Large intestine (tissue), 12 donors: ENCODE measurements at places on chromosomes 3 and 15.

DNA sequence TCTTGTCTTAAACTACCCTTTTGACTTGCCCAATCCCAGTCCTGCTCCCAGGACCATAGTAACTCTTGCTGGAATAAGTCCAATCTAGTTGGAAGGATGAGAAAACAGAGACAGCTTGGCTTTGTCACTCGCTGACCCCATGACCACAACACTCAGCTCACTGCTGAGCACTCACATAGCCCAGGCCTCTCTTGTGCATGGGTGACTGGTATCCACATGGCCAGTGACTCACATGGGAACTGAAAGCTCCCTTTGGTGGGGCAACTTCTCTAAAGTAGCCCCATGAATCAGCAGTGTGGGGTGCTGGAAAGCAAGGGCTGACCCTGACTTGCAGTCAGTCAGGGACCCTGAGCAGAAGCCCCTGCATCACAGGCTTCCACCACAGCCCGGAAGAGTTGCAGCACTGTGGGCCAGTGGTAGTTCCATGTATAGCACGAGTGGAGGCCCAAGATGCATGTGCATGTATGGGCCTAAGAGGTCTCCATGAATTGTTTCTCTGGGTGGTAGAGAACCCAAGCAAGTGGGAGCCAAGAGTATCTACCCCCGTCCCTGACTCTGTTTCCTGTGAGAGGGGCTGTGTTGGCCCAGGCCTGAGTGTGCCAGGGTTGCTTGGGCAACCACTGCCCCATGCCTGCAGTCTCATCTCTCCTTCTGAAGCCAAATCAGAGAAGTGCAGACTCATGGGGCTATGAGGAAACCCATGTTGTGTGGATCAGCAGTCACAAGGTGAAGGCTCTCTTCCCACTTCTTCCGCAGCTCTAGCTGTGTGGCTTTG lies 62.1 kb upstream of the XCR1 start:
- no peaks in the 10 kb centered on the region for H3K4me1 ChIP-seq
- H3K4me3 ChIP-seq, result no peak overlapping the region
- H3K27me3 ChIP-seq, result no peaks in the 10 kb centered on the region
- H3K36me3 ChIP-seq, result no peaks in the 10 kb centered on the region

DNA sequence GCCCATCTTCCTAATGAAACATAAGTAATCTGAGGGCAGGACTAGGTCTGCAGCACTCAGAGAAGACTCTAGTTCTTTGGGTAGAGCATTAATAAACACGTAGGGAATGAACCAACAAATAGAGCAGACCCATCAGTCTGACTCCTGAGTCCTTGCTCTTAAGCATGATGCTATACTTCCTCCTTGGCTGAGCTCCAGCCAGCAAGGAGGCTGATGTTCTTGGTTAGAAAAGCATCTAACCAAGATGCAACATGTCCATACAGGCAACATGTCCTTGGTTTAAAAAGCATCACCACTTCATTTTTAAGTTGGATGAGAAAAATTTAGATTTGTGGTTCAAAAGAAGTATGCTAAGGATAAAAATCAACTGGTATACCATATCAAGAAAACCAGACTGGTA lies 8.5 kb upstream of the MYH15 start:
- H3K4me1 ChIP-seq, result no peaks in the 10 kb centered on the region
- H3K4me3 ChIP-seq, result no peak overlapping the region
- no peak for DNase-seq
- H3K27ac ChIP-seq, result no peak overlapping the region
- H3K27me3 ChIP-seq, result no peaks in the 10 kb centered on the region
- H3K36me3 ChIP-seq, result no peaks in the 10 kb centered on the region

- no peaks in the 10 kb centered on the region for H3K4me1 ChIP-seq
- H3K27ac ChIP-seq, result no peak overlapping the region
- no peaks in the 10 kb centered on the region for H3K36me3 ChIP-seq
- DNase-seq, result no peak
Measured at GRCh38 chr15:49748791-49749190, 127.9 kb downstream of the DTWD1 start.

GRCh38 chr3:169591159-169591951 lies 72.2 kb downstream of the MECOM start:
- no peak overlapping the region for H3K4me3 ChIP-seq
- H3K4me1 ChIP-seq, result peaks cover 11% of the 10 kb centered on the region
- no peaks in the 10 kb centered on the region for H3K27me3 ChIP-seq

GRCh38 chr15:27669641-27670040 lies 429.5 kb downstream of the OCA2 start:
- H3K27ac ChIP-seq, result no peak overlapping the region
- no peak for DNase-seq
- H3K27me3 ChIP-seq, result no peaks in the 10 kb centered on the region

- peaks cover 5% of the 10 kb centered on the region for H3K4me1 ChIP-seq
- no peak overlapping the region for H3K4me3 ChIP-seq
- H3K36me3 ChIP-seq, result no peaks in the 10 kb centered on the region
- no peaks in the 10 kb centered on the region for H3K27me3 ChIP-seq
Measured at GRCh38 chr15:26084771-26085170, 221.6 kb upstream of the ATP10A start.

DNA sequence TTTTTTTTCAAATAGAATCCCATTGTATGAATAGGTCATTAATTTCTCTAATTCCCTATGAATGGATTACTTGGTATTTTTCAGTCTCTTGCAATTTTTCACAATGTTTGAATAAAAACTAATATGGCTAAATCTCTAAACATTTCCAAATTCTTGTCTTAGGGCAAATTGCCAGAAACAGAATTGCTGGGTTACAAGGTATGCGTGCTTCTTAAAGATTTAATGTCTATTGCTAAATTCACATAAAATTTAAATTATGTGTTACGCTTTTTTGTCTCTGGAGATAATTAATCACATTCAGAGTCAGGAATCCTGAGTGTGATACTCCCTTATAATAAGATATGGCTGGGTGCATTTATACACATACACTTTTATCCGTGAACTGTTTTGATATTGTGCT lies 264.5 kb upstream of the TBL1XR1 start:
- H3K27me3 ChIP-seq, result no peaks in the 10 kb centered on the region
- H3K36me3 ChIP-seq, result no peaks in the 10 kb centered on the region
- H3K27ac ChIP-seq, result no peak overlapping the region
- H3K4me3 ChIP-seq, result no peak overlapping the region

GRCh38 chr15:77633913-77634265 lies 1.2 kb upstream of the LINGO1 start:
- peaks cover 6% of the 10 kb centered on the region for H3K4me1 ChIP-seq
- no peaks in the 10 kb centered on the region for H3K36me3 ChIP-seq
- peaks cover 75% of the 10 kb centered on the region for H3K27me3 ChIP-seq
- no peak overlapping the region for H3K4me3 ChIP-seq
- no peak for DNase-seq

- H3K27me3 ChIP-seq, result peaks cover 5% of the 10 kb centered on the region
- peak overlapping the region; percentile 35 for H3K4me3 ChIP-seq
- peak; percentile 45 for DNase-seq
- peaks cover 31% of the 10 kb centered on the region for H3K4me1 ChIP-seq
- no peak overlapping the region for H3K27ac ChIP-seq
Measured at GRCh38 chr15:70099967-70100473, 2.3 kb upstream of the TLE3 start.

DNA sequence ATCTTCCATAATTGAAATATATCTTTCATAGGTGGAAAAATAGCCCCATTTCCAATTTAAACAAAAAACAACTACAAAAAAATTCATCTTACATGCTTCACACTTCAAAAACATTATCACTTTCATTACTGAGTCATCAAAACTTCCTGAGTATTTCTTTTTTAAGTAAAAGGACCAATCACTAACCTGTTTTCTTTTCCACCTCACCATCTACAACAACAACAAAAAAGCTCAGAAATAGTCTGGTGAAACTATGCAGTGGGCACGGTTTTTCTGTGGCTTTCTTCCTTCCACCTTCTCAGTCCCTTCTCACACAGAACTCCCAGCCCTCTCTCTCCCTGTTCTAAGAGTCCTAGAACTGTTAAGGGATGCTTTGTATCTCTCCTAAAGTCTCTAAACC lies 20.3 kb upstream of the TNIK start:
- H3K27ac ChIP-seq, result no peak overlapping the region
- no peaks in the 10 kb centered on the region for H3K36me3 ChIP-seq
- H3K4me1 ChIP-seq, result no peaks in the 10 kb centered on the region
- DNase-seq, result no peak
- no peak overlapping the region for H3K4me3 ChIP-seq

- H3K27me3 ChIP-seq, result no peaks in the 10 kb centered on the region
- H3K36me3 ChIP-seq, result no peaks in the 10 kb centered on the region
- no peaks in the 10 kb centered on the region for H3K4me1 ChIP-seq
- no peak for DNase-seq
- H3K27ac ChIP-seq, result no peak overlapping the region
Measured at GRCh38 chr3:168612671-168613070, 516.9 kb upstream of the GOLIM4 start.

- no peaks in the 10 kb centered on the region for H3K4me1 ChIP-seq
- peak; percentile 59 for DNase-seq
- peaks cover 8% of the 10 kb centered on the region for H3K27me3 ChIP-seq
- H3K4me3 ChIP-seq, result peak within 1 kb of the TSS; percentile 72
- peak within 1 kb of the TSS; percentile 59 for H3K27ac ChIP-seq
Measured at GRCh38 chr3:138114988-138115971, at the start of gene DZIP1L. DZIP1L (minus strand) TSS chr3:138115608; CDS start chr3:138103971, 11,637 bp downstream.

DNA sequence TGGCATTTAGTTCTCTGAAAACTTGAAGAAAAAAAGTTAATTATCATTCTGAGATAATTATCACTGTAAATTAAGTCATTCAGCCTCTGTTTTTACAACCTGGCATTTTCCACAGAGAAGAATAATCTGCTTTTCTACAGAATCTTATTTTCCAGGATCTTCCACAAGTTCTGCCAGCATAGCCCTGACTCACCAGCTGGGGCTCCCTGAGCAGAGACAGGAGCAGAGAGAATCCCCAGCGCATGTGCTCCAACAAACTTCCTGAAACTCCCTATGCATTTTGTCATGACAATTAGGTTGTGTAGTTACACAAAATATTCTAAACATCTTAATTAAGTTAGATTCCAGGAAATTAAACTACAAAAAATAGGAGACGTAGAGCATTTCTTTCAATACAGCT lies 32.1 kb upstream of the TMEM207 start:
- no peak overlapping the region for H3K4me3 ChIP-seq
- H3K27me3 ChIP-seq, result no peaks in the 10 kb centered on the region
- no peak for DNase-seq
- H3K36me3 ChIP-seq, result no peaks in the 10 kb centered on the region

DNA sequence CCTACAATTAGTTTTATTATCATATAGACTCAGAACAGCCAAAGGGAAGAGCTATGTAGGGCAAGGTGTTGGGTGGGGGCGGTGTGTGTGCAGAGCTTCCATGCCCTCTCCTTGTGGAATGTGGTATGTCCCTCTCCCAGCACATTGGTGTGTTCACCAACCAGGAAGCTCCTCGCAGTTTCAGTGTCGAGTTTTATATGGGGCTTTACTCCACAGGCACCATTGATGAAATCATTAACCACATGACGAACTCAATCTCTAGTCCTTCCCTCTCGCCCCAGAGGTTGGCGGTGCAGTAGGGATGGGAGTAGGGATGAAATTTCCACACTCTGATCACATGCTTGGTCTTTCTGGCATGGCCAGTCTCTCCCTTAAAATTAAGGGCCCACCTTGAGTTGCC lies 13.6 kb upstream of the SRP14 start:
- H3K27me3 ChIP-seq, result no peaks in the 10 kb centered on the region
- H3K36me3 ChIP-seq, result no peaks in the 10 kb centered on the region
- H3K27ac ChIP-seq, result peak overlapping the region; percentile 88
- no peak overlapping the region for H3K4me3 ChIP-seq
- DNase-seq, result peak; percentile 85
- H3K4me1 ChIP-seq, result peaks cover 41% of the 10 kb centered on the region

DNA sequence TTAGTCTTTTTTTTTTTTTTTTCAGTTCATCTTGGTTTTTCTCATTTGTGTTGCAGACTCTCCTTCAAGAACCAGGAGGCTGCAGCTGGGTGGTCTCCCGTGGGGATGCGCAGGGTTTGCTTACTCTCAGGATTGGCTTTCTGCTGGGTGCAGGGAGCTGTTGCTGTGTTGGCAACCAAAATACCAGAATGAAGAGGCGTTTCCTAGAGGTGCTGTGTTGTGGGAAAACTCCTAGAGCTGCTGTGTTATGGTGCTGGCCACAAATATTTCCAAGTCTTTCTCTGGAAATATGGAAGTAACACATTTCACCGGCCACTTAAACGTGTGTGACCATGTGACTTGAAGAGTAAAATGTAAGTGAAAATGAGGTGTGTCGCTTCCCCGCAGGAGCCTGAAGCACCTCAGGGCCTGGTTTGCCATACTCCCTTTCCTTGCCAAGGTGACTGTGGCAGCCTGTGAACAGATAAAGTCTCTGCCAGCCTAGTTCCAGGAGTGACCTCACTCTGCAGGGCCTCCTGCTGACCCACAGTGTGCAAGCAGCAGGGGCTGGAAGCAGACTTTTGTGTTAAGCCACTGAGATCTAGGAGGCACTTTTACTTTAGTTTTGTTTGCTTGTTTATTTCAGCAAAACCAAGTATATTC lies 258.9 kb downstream of the ADAMTS17 start:
- H3K27ac ChIP-seq, result no peak overlapping the region
- H3K4me3 ChIP-seq, result no peak overlapping the region
- no peaks in the 10 kb centered on the region for H3K4me1 ChIP-seq
- H3K36me3 ChIP-seq, result no peaks in the 10 kb centered on the region
- DNase-seq, result no peak

- no peaks in the 10 kb centered on the region for H3K27me3 ChIP-seq
- H3K4me1 ChIP-seq, result no peaks in the 10 kb centered on the region
- H3K36me3 ChIP-seq, result no peaks in the 10 kb centered on the region
- DNase-seq, result no peak
- no peak overlapping the region for H3K4me3 ChIP-seq
Measured at GRCh38 chr3:99163314-99163713, 261.8 kb upstream of the DCBLD2 start.

DNA sequence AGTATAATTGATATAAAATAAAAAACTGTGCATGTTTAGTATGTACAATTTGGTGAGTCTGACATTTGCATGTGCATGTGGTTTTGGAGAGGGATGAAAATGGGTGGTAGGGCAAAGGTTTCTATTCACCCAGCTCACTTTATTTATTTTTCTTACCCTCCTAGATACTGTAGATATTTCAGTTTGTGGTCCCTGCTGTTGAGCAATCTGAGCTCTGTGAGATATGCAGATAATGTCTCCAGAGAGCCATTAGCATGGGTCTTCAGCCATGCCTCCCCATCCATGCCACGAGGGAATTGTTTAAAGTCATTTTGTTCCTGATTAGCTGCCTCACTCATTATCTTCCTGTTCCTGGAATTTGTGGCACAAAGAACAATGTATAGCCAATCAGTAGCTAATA lies 44.4 kb upstream of the B3GALNT1 start:
- H3K36me3 ChIP-seq, result no peaks in the 10 kb centered on the region
- no peak overlapping the region for H3K27ac ChIP-seq
- H3K4me1 ChIP-seq, result no peaks in the 10 kb centered on the region
- DNase-seq, result no peak
- H3K27me3 ChIP-seq, result no peaks in the 10 kb centered on the region

DNA sequence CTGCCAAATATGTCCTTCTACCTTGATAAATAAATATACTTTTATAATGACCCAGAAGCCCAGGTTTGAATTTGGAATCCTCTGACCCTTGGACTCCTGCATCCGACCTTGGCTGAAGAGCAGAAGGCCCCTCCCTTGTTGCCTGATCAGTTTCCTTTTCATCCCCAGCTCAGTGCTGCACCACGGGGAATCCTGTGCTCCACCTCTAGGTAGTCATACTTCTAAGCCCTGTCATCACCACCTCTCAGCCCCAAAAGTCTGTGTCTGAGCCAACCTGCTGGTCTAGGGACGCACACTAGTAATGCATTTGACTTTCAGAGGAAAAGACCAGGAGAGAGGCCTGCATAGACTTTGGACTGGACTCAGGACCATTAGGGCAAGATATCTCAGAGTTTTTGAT lies 310.6 kb downstream of the NLGN1 start:
- H3K27ac ChIP-seq, result no peak overlapping the region
- H3K36me3 ChIP-seq, result no peaks in the 10 kb centered on the region
- no peak for DNase-seq
- no peak overlapping the region for H3K4me3 ChIP-seq

GRCh38 chr3:14913071-14913925 lies 34.1 kb upstream of the NR2C2 start:
- H3K36me3 ChIP-seq, result no peaks in the 10 kb centered on the region
- DNase-seq, result no peak
- no peaks in the 10 kb centered on the region for H3K4me1 ChIP-seq
- peaks cover 12% of the 10 kb centered on the region for H3K27me3 ChIP-seq
- H3K27ac ChIP-seq, result no peak overlapping the region
- no peak overlapping the region for H3K4me3 ChIP-seq
